Small intestine (tissue), 16 donors: ENCODE measurements at places on chromosomes 7 and 10. TPM values are rescaled to one million over a fixed set of nuclear protein-coding genes. Genes with fewer than 3 reads are reported as not detected.

DNA sequence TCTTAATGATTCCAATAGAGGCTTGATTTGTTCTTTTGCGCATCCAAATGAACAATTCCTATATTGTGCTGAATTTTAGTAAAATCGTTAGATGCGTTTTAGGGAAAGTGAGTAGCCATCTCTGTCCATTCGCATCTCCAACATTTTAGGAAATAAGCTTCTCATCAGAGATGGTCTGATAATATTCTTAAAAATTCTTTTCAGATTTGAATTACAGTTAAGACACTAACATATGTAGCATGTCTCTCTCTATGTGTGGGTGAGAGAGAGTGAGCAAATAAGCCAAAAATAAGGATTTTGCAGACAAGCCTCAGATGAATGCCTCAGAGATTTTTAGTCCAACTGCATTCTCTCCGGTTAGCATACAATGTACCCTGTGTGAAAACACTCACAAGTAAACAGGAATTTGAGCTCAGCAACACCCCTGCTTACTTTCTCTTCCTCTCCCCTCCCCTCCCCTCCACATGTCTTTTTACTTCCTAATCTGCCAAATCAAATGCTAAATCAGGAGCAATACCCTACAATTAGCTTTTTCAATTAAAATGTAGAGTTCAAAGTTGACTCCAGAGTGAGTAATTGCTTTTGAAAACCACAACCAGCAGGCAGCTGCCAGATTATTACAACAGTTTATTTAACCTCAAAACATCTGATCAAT is 354.4 kb downstream of the CRPPA start:
- H3K27me3 ChIP-seq = no peaks in the 10 kb centered on the region
- H3K4me3 ChIP-seq = no peak overlapping the region
- no peak overlapping the region for H3K27ac ChIP-seq
- no peak for DNase-seq
- no peaks in the 10 kb centered on the region for H3K4me1 ChIP-seq

DNA sequence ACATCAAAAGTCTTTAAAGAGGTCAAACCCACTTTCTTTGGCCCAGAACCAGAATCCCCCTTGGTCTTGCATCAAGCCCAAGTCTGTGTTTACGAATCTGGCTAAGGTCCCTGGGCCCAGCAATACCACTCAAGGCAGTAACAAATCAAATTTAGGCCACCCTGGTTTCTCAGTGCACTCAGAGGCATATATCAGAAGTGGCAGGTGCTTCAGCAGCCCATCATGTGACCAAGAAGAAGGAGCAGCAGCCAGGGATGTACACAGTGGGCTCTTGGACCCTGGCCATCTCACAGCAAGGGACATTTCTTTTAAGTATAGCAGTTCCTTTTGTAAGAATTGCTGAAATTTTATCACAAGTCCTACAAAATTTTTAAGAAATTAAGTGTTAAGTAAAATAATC is 7.3 kb upstream of the SLC25A13 start:
- no peaks in the 10 kb centered on the region for H3K36me3 ChIP-seq
- no peaks in the 10 kb centered on the region for H3K27me3 ChIP-seq
- DNase-seq = no peak
- H3K4me1 ChIP-seq = no peaks in the 10 kb centered on the region

- DNase-seq = peak; percentile 56
- H3K27me3 ChIP-seq = no peaks in the 10 kb centered on the region
- no peaks in the 10 kb centered on the region for H3K4me1 ChIP-seq
- no peak overlapping the region for H3K4me3 ChIP-seq
- H3K27ac ChIP-seq = no peak overlapping the region
- H3K36me3 ChIP-seq = no peaks in the 10 kb centered on the region
These were observed 530.9 kb upstream of the AUTS2 start for GRCh38 chr7:69067397-69067796.

GRCh38 chr7:151143261-151144015 is 24.1 kb downstream of the GBX1 start:
- peaks cover 19% of the 10 kb centered on the region for H3K4me1 ChIP-seq
- H3K27me3 ChIP-seq = no peaks in the 10 kb centered on the region
- peaks cover 61% of the 10 kb centered on the region for H3K36me3 ChIP-seq

DNA sequence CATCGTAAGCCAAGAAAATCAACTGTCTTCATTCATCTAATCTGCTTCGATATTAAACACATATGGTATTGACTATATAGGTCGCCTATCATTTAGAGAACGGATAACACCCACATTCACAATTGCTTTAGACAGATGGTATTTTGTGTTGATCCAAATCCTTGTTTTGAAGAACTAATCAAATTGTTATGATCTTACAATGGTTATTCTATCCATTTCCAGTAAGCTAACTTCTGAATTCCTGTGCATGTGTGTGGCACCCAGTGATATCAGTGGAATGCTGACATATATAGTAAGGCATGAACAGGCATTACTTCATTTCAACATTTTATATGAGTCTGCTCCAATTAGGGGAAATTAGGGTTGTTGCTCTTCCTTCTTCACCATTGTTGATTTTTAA is 98.8 kb downstream of the SEMA3E start:
- no peak overlapping the region for H3K27ac ChIP-seq
- no peak overlapping the region for H3K4me3 ChIP-seq
- no peaks in the 10 kb centered on the region for H3K27me3 ChIP-seq
- DNase-seq = no peak
- no peaks in the 10 kb centered on the region for H3K4me1 ChIP-seq

GRCh38 chr10:132110713-132111112 is 45.0 kb downstream of the JAKMIP3 start:
- H3K36me3 ChIP-seq = no peaks in the 10 kb centered on the region
- H3K4me1 ChIP-seq = no peaks in the 10 kb centered on the region
- H3K4me3 ChIP-seq = no peak overlapping the region
- no peak overlapping the region for H3K27ac ChIP-seq
- H3K27me3 ChIP-seq = no peaks in the 10 kb centered on the region

ZNF775 gene
- polyA plus RNA-seq = 3.6 TPM

GRCh38 chr10:119776536-119776935 is 50.7 kb downstream of the INPP5F start:
- DNase-seq = no peak
- H3K27me3 ChIP-seq = no peaks in the 10 kb centered on the region
- H3K4me1 ChIP-seq = no peaks in the 10 kb centered on the region
- H3K4me3 ChIP-seq = no peak overlapping the region
